HFF-Myc (cell line): ENCODE measurements at places on chromosomes 13 and 19.

DNA sequence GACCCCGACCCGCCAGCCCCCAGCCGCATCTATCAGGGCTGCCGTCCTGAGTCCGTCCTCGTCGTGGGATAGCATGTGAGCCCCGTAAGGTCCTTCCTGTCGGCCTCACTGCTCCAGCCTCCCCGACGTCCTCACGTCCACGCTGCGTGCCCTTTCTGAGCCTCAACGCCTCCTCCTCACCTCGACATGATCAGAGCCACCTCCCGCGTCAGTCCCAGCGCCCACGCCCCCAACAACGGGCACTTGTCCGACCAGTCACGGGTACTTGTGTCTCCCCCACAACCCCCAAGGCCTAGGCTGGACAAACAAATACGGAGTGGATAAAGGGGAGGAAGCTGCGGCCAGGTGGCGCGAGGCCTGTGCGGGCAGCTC, 665 bp downstream of the ZNF497 start:
- no peak for DNase-seq

- DNase-seq: no peak
Observed at GRCh38 chr13:64158908-64159307, 2743.3 kb upstream of the PCDH20 start.

DNA sequence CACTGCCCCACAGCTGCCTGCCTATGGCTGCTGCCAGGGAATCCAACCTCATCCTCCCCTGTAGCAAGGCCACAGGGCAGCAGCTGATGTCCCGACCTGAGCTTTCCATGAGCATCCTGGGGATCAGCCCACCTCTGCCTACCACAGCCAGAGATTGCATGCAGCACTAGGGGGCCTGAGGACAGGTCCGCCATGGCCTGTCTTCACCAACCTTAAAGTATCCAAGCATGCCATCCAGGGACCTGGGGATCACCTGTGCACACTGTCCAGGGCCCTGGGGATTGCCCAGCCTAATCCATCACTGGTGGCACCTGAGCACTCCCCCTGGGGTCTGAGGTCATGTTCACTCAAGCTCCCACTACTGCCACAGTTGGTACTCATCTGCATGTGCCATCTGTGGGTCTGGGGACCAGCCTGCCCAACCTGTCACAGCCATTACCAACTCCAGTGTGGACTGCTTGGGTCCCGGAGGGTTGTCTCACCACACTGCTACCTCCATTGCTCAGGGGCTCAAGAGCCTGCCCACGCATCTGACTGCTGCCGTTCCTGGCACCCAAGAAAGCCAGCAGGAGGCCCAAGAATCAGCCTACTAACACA, 53.0 kb downstream of the KCTD15 start:
- DNase-seq: no peak

DNA sequence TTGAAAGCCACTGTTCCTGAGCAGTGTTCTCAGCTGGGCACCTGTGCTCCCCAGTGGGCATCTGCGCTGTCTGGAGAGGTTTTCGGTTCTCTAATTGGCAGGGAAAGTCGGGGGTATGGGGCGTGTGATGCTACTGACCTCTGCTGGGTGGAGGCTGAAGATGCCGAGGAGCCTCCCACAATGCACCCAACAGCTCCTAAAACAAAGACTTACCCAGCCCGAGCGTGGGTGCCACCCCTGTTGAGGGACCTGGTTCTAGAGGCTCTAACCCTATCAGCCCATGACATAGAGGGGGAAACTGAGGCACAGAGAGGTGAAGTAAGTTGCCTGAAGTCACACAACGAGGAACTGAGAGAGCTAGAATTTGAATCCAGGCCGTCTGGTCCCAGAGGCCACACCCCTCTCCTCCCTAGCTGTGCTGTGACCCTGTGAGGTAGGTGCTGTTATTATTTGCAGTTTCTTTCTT, 2.3 kb downstream of the SPACA4 start:
- no peak for DNase-seq

DNA sequence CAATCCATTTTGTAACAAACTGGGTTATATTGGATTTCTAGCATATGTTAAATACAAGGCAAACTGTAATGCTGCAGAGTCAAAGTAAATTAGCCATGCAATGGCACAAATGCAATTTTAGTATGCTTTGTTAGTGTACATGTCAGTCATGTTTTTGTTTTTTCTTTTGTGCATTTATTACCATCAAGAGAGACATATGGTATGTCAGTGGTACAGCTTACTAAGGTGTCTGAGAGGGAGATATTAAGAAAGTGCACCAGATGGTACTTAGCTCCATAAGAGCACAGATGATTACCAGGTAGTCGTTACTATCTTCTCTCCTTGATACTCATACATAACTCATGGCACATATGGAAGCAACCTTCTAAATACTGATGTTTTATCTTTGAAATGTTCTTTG, 550.3 kb downstream of the GPC5 start:
- DNase-seq: no peak

GRCh38 chr19:23098988-23099387, 17.8 kb upstream of the ZNF730 start:
- DNase-seq: no peak

DNA sequence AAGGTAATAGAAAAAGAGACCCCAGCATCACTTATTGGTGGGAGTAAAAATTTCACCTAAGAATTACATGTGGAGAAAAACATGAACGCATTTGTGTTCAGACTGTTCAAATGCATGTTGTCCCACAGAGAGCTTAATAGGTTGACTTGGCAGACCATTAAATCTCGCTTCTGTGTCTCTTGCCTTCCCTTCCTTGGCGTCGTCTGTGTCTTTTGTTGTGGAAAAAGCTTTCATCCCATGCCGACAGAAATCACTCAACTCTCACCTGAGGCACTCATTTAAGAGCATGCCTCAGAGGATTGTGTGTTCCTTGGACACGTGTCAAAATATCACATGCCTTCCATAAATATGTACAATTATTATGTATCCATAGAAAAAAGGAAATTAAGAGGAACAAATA, 24.4 kb upstream of the CACNA1A start:
- DNase-seq: no peak

DNA sequence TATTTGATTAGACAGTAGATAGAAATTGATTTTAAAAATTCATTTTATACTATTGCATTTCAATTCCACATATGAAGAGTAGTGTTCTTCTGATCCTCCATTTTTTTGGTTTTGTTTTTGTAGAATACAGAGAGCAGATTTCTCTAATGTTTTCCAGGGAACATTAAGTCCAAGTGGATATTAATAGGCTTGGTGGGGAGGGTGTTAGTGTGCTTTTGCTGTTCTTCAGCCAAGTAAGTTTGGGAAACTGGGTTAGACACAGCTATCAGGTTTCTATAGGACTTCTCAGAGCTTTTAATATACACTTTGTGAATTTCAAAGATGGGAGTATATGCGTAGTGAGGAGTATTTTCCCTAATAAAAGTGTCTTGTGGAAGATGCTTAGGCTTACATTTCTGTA, 21.8 kb downstream of the NAA16 start:
- DNase-seq: no peak

DNA sequence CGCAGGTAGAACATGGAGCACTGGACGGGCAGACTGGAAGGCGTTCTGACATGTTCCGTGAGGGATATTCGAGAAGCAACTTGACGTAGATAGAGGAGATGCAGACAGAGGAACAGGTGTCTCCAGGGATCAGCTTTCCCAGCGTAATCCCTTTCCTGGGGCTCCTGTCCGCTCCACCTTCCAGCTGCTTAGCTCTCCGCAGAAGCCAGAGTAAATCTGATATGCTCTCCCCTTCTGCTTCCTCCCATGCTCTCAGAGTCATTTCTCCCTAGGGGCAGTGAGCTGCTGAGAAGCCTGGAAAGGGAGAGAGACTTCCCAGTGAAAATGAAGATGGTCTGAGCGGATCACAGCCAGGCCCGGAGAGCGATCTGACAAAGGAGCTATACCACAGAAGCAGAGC, 23.0 kb upstream of the OLFM4 start:
- DNase-seq: no peak

GRCh38 chr13:96958286-96958891, 35.9 kb downstream of the OXGR1 start:
- DNase-seq: peak; percentile 15

- DNase-seq: no peak
Observed at GRCh38 chr13:57665481-57665880, 33.9 kb downstream of the PCDH17 start.

DNA sequence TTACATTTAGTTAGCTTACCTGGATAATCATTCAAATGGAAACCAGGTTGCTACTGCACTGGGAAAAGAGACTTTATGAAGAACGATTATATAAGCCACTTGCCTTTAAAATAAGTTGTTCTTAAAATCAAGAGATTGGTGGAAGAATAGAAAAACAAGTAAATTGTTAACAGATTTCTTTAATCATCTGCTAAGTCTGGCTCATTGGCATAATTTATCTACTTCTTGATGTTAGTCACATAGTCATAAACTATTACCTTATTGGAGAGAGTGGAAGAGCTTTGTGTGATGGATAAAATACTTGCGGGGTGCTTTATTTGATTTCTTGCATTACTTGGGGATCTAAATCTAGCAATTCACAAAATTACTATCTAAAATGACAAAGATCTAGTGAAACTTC, 6.8 kb downstream of the LSM14A start:
- no peak for DNase-seq

DNA sequence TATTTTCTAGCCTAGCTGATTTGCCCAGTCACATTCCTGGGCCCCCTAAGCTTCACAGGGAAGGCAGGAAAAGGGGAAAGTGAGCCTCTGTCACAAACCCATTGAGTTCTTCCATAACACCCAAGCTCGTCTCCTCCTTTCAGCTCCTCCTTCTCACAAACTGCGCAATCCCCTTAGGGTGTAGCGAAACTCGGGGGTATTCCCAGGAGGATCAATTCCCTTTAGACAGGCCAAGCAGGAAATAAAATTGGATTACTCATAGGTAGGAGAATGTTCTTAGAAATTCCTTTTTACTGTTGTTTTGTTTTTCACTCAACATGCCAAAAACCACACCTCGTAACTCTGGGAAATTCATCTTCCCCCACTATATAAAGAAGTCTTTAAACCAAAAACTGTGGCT, 139.3 kb downstream of the IRS2 start:
- no peak for DNase-seq

- no peak for DNase-seq
Observed at GRCh38 chr19:45777395-45777961, 4.8 kb downstream of the DMPK start.

DNA sequence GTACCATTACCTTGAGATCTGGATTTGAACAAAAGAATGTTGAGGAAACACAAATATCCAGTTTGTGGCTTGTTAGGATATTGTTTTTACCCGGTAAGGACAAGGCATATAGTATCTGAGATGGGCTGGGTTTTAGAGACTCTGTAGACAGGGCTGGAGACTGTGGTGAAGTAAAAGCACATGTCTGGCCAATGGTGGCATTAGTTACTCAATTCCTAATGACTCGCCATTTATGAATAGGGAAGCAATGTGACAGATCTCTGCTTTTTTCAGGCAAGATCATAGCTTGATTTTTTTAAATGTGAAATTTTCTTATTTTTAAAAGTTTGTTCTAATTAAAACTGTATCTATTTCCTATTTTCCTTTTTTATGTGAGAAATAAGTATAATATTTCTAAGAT, 371.1 kb upstream of the SPRY2 start:
- no peak for DNase-seq

DNA sequence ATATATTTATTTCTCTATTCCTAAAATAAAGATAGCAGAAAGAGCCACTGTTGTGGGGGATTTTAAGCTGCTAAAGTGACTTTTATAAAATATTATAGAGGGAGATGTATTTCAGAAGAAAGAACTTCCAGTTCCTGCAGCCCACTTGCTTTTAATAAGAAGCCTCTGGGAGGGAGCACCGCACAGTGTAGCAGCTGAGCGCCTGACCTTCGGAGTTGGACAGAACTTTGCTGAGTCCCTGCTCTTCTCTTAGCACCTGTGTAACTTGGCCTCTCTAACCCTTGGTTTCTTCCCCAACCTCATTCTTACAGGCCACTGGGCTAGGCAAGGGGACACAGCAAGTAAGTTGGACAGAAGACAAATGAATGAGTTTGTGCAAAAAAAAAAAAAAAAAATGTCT, 34.8 kb upstream of the TPTE2 start:
- no peak for DNase-seq

GRCh38 chr19:29908963-29909944, 32.8 kb upstream of the URI1 start:
- no peak for DNase-seq

GRCh38 chr13:22090106-22090505, 419.2 kb downstream of the FGF9 start:
- DNase-seq: no peak

- DNase-seq: no peak
Observed at GRCh38 chr13:112128331-112128610, 61.3 kb downstream of the SOX1 start.

DNA sequence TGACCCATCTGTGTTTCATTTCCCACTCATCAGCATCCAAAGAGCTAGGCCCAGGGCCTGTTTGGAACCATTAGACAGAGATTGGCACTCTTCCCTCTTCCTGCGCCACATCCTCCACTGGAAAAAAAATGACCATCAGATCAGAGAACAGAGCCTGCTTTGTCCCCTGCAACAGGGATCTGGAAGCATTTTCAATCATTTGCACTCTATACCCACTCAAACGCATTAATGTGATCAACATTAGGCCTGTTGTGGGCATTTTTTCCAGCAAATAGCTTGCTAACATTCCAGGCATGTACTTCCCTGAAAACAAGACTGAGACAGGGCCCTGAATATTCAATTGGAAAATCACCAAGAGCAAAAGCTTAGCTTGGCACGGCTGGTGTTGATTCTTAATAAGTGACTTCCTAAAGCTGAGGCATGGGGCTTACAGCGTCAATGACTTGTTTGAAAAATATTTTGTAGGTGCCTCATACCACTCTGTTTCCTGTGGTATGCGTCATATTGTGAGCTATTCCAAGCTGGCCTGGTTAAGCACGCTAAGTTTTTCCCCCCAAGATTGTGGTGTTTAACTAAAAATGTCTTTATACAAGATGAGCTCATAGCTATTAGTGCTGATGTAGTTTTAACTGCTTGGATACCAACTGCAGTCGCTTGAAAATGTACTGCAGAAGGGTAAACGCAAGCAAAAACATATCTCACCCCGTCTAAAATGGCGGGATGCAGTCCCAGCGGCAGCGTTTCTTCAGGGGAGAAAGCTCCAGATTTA, 404.4 kb downstream of the SPRY2 start:
- peak; percentile 97 for DNase-seq

GRCh38 chr19:47350630-47351029, 1.5 kb downstream of the DHX34 start:
- no peak for DNase-seq

- no peak for DNase-seq
Observed at GRCh38 chr19:36547001-36547732, 19.1 kb upstream of the ZNF260 start.

DNA sequence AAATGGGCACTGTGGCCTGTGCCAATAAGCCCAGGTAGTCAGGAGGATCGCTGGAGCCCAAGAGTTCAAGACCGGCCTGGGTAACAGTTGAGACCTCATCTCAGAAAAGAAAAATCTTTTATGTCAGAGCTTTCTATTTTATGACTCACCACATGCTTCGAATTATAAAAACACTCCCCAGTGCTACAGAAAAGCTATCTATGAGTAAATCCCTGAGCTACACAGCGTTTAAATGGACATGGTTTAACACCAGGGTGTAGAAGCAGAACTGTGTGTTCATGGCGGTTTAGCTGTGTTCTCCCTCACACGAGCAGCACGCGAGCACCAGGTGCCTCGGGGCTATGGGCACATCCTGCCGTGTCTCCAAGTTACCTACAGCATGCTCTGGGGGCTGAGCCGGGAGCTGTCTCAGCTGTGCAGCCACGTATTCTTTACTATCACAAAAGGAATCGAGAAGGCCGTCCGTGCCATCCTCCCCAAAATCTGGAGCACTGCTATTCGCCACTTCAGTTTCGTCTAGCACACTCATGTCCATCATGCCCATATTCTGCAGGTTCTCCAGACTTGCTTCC, 6.7 kb downstream of the SAFB2 start:
- no peak for DNase-seq
